ENCODE measurements at places on chromosomes 7 and 10. TPM values are rescaled to one million over a fixed set of nuclear protein-coding genes. Genes with fewer than 3 reads are reported as not detected.
A peak's percentile ranks its signal among the peaks of the same experiment; 100 is the strongest.

DNA sequence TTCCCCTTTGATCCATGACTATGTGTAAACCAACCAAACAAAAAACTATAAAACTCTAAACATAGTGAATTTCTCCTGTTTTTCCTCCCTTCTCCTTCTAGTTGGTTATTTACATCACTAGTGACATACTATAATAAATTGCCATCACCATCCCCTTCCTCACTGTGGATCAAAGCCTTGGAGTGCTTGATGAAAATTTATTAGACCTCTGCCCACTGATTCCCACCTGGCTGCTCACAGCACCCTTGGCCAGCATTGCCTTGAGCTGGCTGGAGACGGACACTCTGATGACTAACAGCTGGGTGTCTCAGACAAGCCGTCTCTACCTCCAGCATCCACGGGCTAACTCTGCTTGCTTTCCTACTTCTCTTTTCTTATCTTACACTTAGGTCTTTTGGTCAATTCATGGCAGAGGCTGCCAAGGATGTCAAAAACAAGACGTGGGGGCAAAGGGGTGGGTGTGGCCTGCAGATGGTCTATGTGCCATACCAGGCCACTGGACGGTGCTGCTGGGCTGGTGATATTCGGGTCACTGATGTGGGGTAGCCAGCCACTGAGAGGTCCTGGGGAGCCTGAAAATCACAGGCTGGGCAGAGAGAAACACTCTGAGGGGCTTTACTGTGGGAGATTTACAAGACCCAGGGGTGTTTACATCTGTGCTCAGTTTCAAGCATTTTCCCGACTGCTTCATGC lies 207.8 kb downstream of the TAX1BP1 start:
- no peaks in the 10 kb centered on the region for H3K27me3 ChIP-seq
- no peak overlapping the region for H3K27ac ChIP-seq
- peaks cover 7% of the 10 kb centered on the region for H3K4me1 ChIP-seq
- no peak for DNase-seq
- no peak overlapping the region for H3K4me3 ChIP-seq
- no peaks in the 10 kb centered on the region for H3K36me3 ChIP-seq

Gene LRRC17
- total RNA-seq: not detected

DNA sequence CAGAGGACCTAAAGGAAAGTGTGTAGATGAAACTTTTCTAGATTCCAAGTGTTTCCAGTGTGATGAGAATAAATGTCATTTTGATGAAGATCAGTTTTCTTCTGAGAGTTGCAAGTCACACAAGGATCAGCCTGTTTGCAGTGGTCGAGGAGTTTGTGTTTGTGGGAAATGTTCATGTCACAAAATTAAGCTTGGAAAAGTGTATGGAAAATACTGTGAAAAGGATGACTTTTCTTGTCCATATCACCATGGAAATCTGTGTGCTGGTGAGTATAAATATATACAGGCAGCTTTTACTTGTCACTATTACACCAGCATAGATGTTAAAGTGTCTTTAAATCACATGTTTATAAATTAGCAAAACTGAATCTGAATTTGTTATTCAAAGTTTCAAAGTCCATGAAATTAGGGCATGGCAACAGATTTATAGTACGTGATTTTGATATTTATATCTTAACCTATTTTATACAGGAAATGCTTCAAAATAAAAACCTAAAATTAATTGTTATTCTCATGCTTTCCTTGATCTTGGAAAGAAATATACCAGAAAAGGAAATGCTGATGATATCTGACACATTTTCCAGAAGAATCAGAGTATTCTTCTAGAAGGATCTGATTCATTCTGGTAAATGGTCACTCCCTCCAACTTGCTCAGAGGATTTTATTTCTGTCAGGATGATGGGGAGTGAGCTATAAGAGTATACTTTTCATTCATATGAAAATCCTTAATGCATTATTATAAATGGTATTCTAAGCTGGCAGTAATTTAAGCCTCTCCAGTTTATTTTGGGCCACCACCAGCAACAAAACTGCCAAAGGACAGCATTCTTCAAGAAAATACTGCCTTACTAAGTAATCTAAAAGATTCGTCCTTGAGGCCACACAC lies 71.4 kb downstream of the ITGB8 start:
- DNase-seq: no peak
- no peaks in the 10 kb centered on the region for H3K36me3 ChIP-seq
- H3K4me1 ChIP-seq: no peaks in the 10 kb centered on the region
- no peaks in the 10 kb centered on the region for H3K27me3 ChIP-seq
- H3K4me3 ChIP-seq: no peak overlapping the region
- H3K27ac ChIP-seq: no peak overlapping the region

Gene GNAI1
- total RNA-seq: 0.14 TPM

- peak within 1 kb of the TSS; percentile 87 for H3K4me3 ChIP-seq
- peaks cover 15% of the 10 kb centered on the region for H3K36me3 ChIP-seq
- peak; percentile 84 for DNase-seq
These were observed at the start of gene ARPC1B for GRCh38 chr7:99374111-99375064. ARPC1B (plus strand) TSS chr7:99374730; CDS start chr7:99385715, 10,985 bp downstream.

- peaks cover 10% of the 10 kb centered on the region for H3K27me3 ChIP-seq
- DNase-seq: no peak
- no peaks in the 10 kb centered on the region for H3K36me3 ChIP-seq
- no peaks in the 10 kb centered on the region for H3K4me1 ChIP-seq
These were observed 60.1 kb downstream of the DIP2C start for GRCh38 chr10:629186-629998.

GRCh38 chr7:122430710-122431109 lies 126.2 kb upstream of the FEZF1 start:
- H3K4me1 ChIP-seq: no peaks in the 10 kb centered on the region
- H3K36me3 ChIP-seq: no peaks in the 10 kb centered on the region
- no peak for DNase-seq
- no peak overlapping the region for H3K4me3 ChIP-seq
- H3K27ac ChIP-seq: no peak overlapping the region

DNA sequence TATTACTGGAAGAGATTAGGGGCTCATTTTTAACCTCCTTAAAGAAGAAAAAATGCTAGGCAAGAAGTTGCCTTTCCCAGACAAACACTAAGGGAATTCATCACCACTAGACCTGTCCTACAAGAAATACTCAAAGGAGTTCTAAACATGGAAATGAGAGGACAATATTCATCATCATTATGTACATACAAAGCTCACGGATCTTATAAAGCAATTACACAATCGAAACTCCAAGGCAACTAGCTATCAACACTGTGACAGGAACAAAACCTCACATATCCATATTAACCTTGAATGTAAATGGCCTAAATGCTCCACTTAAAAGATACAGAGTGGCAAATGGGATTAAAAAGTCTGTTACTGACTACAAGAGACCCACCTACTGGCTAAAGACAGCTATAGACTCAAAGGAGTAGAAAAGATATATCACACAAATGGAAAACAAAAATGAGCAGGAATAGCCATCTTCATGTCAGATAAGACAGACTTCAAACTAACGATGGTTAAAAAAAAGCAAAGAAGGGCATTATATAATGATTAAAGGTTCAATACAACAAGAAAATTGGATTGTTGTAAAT lies 246.6 kb downstream of the ADRA2A start:
- no peak overlapping the region for H3K4me3 ChIP-seq
- DNase-seq: no peak
- no peaks in the 10 kb centered on the region for H3K4me1 ChIP-seq
- no peak overlapping the region for H3K27ac ChIP-seq

DNA sequence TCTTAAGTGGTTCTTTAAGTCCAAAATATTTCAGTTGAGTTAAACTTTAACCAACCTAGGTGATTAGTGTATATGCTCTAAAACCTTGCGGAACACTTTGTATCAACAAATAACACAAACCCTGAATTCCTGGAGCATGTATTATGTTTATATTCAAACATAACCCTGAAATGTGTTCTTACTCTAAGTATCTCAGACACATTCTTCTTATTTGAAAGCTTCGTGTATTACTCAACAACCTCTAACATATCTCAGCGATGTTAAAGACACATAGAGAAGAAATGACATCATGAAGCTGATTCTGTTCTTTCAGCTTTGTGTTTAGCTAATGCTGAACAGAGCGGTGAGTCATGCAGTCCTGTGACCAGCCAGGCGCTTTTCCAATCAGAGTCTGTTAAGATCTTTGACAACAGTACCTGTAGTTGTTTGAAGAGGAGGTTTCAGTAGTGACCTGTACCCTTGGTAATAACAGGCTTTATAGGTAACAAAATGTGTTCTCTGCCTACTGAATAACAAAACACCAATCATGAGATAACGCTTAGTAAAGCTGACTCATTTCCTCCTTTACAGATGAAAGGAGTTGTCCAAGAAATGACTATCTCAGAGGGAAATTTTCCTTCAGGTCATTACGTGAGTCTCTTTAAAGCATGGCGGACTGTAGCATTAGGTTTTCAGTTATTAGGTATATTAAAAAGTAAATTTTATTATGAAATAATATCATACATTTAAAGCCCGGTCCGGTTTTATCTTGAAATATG lies 67.3 kb upstream of the KLF6 start:
- peaks cover 19% of the 10 kb centered on the region for H3K4me1 ChIP-seq
- no peak for DNase-seq
- peaks cover 2% of the 10 kb centered on the region for H3K36me3 ChIP-seq

GRCh38 chr10:49534670-49535381 lies 4.1 kb downstream of the ERCC6 start:
- no peak overlapping the region for H3K4me3 ChIP-seq
- H3K4me1 ChIP-seq: peaks cover 38% of the 10 kb centered on the region
- H3K27ac ChIP-seq: no peak overlapping the region
- no peak for DNase-seq
- peaks cover 12% of the 10 kb centered on the region for H3K36me3 ChIP-seq

DNA sequence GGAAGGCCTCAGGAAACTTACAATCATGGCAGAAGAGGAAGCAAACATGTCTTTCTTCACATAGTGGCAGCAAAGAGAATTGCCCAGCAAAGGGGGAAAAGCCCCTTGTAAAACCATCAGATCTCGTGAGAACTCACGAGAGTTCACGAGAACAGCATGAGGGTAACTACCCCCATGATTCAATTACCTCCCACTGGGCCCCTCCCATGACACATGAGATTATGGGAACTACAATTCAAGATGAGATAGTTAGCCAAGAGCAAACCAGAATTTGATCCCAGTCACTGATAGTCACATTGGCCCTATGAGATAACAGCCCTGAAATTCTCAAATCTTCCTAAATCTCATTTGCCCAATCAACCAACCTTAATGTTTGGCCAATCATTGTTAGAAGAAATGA lies 18.2 kb upstream of the ITPRID1 start:
- no peaks in the 10 kb centered on the region for H3K27me3 ChIP-seq
- DNase-seq: no peak
- H3K27ac ChIP-seq: no peak overlapping the region
- no peaks in the 10 kb centered on the region for H3K4me1 ChIP-seq
- no peak overlapping the region for H3K4me3 ChIP-seq

DNA sequence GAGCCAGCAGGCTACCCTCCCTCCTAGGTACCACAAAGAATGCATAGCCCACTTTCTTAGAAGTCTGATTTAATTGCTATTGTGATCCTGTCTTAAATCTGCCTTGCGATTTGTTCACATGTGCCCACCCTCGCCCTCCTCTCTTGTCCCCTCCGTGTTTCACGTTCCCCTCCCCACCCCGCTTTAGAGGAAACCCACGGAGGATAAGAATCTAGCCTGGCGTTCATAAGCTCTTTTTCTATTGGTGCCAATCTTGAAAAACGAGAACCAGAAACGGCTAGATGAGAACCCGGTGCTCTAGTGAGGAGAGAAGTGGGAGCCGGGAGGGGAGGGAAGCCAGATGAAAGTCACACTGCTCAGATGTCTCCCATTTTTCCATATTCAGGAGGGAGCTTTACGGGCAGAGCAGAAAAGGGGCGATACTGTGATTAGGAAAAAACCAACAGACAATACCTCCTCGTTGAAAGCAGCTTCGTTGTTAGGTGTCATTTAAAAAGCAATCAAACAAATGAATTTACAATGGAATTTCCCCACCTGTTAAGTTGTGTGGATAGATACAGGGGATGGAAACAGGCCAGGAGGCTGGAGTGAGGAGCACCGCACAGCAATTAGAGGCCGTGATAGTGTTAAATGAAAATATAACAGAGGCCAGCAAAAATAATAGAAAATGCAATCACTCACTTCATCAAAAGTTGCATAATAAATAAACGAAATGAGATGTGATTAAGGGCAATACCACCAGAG lies 272.1 kb downstream of the GATA3 start:
- peaks cover 15% of the 10 kb centered on the region for H3K27me3 ChIP-seq
- peaks cover 4% of the 10 kb centered on the region for H3K36me3 ChIP-seq
- peaks cover 23% of the 10 kb centered on the region for H3K4me1 ChIP-seq
- no peak for DNase-seq

Gene PLXDC2
- total RNA-seq: 0.86 TPM

- DNase-seq: no peak
- peaks cover 15% of the 10 kb centered on the region for H3K4me1 ChIP-seq
- H3K4me3 ChIP-seq: peak overlapping the region; percentile 92
- H3K27me3 ChIP-seq: peaks cover 18% of the 10 kb centered on the region
These were observed 1.5 kb downstream of the FHIP2A start for GRCh38 chr10:114823077-114823463.

GRCh38 chr7:82442492-82443035 lies 1.0 kb downstream of the CACNA2D1 start:
- no peak overlapping the region for H3K27ac ChIP-seq
- H3K36me3 ChIP-seq: no peaks in the 10 kb centered on the region
- peaks cover 42% of the 10 kb centered on the region for H3K27me3 ChIP-seq
- DNase-seq: no peak
- peak overlapping the region; percentile 30 for H3K4me3 ChIP-seq

Gene EBF3
- not detected for total RNA-seq

GRCh38 chr10:31605861-31606525 lies 287.0 kb downstream of the ZEB1 start:
- H3K36me3 ChIP-seq: no peaks in the 10 kb centered on the region
- peaks cover 4% of the 10 kb centered on the region for H3K27me3 ChIP-seq
- no peak overlapping the region for H3K27ac ChIP-seq
- H3K4me3 ChIP-seq: no peak overlapping the region
- DNase-seq: no peak

Gene WDFY4
- total RNA-seq: 1.5 TPM

- H3K36me3 ChIP-seq: peaks cover 8% of the 10 kb centered on the region
- H3K27ac ChIP-seq: no peak overlapping the region
These were observed 20.0 kb upstream of the CREB3L2 start for GRCh38 chr7:138021889-138022288.

- peak overlapping the region; percentile 99 for H3K27ac ChIP-seq
- H3K36me3 ChIP-seq: peaks cover 45% of the 10 kb centered on the region
- H3K4me3 ChIP-seq: peak overlapping the region; percentile 89
- no peaks in the 10 kb centered on the region for H3K27me3 ChIP-seq
These were observed 63.4 kb upstream of the GSDME start for GRCh38 chr7:24820730-24821044.

- H3K4me3 ChIP-seq: no peak overlapping the region
- peaks cover 4% of the 10 kb centered on the region for H3K36me3 ChIP-seq
- H3K27me3 ChIP-seq: no peaks in the 10 kb centered on the region
- no peaks in the 10 kb centered on the region for H3K4me1 ChIP-seq
These were observed 91.4 kb downstream of the TPST1 start for GRCh38 chr7:66296557-66296956.

Gene HMX3
- not detected for total RNA-seq
